ENCODE measurements at places on chromosomes 12 and 14.

- no peak for DNase-seq
These were observed 77.2 kb downstream of the ARL6IP4 start for GRCh38 chr12:123057513-123058265.

DNA sequence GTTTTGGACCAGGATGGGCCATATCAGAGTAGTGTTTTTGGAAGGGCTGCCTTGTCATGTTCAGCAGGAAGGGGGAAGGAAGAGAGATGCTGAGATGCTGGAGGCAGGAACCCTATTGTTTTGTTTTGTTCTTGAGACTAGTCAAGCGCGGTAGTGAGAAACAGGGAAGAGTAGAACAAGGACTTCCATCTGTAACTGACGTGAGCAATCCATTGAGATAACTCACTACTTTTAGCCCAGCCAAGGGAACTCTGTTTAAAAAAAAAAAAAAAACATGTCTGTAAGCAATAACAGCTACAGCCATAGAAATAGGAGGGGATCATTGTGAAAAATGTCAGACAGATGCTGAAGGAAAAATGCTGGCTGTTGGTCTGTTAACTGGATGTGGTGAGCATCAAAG is 34.0 kb downstream of the CD9 start:
- DNase-seq = no peak

- no peak for DNase-seq
These were observed 10.6 kb upstream of the SPPL3 start for GRCh38 chr12:120914794-120915193.

GRCh38 chr12:121989276-121990113 is 32.2 kb upstream of the BCL7A start:
- DNase-seq = no peak

GRCh38 chr12:42473130-42473529 is 116.4 kb downstream of the PRICKLE1 start:
- no peak for DNase-seq

- no peak for DNase-seq
These were observed 80.9 kb downstream of the HECTD1 start for GRCh38 chr14:31126680-31127079.

DNA sequence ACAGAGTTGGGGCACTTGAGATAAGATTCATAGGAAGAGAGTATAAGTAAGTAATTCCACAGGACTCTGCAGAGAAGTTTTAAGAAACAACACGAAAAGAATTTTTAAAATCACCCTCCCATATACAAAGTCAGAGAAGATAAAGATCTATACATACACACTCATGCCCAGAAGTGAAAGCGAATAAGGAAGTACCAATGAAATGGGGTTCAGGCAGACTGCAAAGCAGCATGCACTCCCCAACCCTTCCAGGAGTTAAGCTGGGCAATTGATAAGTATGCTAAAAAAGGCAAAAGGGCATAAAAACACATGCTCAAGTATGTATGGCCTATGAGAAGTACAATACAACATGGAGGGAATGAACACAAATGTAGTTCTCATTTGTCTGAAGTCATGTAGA is 246.2 kb upstream of the GRIP1 start:
- DNase-seq = no peak

DNA sequence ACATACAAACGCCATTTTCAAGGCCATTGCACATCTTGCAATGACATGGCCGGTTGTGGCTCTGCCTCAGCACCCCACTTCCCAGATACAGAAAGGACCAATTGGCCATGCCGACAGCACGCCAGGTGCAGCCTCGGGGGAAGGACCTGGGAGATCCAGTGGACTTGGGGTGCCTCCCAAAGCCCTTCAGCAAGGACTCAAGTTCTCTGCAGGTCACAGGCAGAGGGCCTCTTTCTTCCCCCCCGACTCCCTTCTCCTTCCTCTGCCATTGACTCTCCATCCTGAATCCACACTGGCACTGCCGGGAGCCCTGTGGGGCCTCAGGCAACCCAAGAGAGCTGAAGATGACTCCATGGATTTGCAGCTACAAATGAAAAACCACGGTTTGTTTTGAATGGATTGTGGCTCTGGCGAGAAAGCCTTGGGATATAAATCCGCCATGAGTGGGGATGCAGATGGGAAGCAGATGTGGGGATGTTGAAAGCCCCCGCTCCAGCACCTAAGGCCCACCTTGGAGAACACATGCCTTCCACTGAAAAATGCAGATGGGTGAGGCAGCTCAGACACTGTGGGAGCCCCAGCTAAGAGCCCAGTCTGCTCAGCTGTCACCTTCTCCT is 35.1 kb upstream of the LTBP2 start:
- DNase-seq = no peak

GRCh38 chr14:73741876-73742519 is 27.8 kb upstream of the PNMA1 start:
- DNase-seq = no peak

GRCh38 chr14:25237845-25238244 is 187.9 kb upstream of the STXBP6 start:
- peak; percentile 12 for DNase-seq

DNA sequence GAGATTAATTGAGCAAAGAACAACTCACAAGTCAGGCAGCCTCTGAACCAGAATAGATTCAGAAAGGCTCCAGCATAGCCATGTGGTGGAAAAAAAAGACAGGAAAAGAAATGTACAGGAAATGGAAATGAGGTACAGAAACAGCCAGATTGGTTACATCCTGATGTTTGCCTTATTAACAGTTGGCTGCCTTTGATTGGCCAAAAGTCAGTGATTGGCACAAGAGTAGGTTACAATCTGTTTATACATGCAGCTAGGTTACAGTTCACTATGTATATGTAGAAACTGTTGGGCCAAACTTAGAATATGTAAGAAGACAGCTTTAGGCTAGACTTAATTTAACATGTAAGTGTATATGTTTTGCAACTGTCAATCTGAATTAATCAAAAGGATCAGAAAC is 118.9 kb downstream of the UNC79 start:
- DNase-seq = no peak

DNA sequence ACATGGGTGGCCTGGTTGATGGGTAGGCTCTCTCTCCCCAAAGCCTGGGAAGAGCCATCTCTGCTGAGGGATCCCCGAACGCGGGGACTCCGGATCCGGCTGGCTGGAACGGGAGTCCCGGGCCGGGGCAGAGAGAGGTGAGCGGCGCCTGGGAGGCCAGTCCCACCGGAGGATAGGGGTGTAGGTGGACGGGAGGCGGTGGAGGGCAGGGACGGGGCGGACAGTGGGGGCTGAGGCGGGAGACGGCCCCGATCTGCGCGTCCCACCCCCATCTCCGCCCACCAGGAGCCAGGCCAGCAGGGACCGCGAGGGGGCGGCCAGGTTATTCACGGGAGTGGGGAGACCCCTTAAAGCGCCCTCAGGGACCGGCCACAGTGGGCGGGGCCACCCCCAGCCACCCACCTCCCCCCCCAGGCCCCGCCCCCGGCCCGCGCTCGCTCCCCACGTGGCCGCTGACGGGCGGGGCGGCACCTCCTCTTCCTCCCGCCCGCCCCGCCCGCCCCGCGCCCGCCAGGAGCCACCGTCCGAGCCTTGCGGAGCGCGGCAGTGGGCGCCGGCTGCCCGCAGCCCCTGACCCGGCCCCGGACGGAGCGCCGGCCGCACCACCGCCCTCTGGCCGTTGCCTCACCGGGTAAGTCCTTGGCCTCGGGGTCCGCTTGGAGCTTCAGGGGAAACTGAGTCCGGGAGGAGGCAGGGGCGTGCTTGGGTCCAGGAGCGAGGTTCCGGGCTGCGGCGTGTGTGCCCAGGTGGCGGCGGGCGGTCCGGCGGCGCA is at the start of gene INF2:
Gene INF2, plus strand, starts transcription at position 510 of the 772 bp plus-strand sequence. CDS start 11,748 bp downstream, outside the sequence.
- DNase-seq = no peak

DNA sequence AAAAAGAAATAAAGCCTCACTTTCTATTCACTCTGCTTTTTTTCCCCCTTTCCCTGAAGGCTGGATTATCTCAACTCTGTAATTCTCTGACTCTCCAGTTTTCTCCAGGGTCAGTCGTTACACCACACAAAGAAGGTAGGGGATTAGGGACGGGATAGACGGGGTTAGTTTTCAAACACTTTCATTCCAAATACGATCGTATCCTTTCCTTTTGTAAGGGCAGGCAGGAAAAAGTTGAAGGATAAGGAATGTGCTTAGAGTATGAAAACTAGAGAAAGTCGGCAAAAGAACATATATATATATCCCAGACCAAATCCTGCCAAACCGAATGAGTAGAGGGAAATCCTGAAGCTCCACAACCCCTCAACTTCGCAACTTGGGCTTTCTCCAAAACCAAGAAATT is 581 bp upstream of the ESYT1 start:
- no peak for DNase-seq

GRCh38 chr12:51505360-51506105 is 80.9 kb downstream of the SLC4A8 start:
- DNase-seq = no peak

DNA sequence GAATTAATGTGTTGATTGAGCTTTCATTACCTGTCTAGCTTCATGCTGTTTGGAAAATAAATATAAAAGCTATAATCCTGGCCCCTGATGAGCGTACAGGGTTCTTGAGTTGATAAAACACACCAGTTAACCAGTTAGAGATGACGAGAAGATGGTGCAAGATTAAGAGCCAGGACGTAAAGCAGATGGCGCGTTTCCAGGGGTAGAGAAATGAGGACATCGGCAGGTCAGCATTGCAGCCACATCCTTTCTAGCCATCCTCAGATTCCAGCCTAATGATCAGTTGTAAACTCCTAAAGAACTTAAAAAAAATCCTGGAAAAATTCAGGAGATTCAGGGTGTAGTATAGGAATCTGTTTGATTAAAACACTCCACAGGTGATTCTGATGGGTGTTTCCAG is 203.7 kb downstream of the CACNA1C start:
- no peak for DNase-seq

GRCh38 chr14:20434701-20435581 is 1.0 kb downstream of the KLHL33 start:
- no peak for DNase-seq

DNA sequence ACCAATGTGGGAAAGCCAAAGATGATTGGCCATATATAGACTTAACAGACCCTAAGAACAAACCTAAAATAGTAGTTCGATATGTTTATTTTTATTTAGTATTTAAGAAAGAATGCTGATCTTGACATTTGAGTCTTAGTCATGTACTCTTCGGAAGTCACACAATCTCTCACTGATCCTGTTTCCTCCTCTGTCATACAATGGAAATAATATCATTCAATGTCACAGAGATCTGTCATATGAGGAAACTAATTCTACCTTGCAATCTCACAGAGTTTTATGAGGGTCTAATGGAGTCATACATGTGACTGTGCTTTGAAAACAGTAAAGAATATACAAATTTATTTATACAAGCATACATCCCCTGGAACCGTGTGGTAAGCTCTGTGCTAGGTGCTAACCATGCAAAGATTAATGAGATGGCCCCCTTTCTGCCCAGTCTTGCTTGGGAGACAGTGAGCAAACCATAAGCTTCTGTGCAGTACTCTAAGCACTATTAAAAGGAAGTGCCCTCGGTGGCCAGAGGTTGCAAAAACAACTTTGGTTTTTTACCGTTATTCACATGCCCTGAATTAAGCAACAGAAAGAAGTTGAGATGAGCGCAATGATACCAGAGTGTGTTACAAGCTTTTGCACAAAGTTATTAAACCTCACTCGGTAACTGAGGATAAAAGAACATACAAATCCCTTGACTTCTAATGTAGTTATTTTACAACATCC is 1.7 kb upstream of the LIN7A start:
- no peak for DNase-seq

GRCh38 chr12:121176826-121177529 is 33.0 kb upstream of the P2RX4 start:
- DNase-seq = no peak

DNA sequence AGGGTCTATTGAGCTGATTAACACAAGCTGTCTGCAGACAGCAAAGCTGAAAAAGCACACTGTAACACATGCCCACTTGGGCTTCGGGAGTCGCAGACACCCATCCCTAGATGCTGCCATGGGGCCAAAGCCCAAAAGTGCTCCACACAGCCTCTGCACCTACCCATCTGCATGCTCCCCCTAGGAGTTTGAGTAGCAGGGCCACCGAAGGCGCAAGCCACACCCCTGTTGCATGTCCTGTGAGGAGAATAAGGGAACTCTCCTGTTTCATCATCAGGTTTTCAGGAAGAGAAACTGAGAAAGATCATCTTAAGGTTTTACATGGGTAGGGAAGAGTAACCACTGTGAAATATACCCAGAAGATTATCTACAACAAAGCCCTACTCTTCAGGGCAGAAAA is 5.6 kb upstream of the ST8SIA1 start:
- DNase-seq = no peak

- DNase-seq = no peak
These were observed 29.8 kb downstream of the CFL2 start for GRCh38 chr14:34684578-34684977.

GRCh38 chr12:108955225-108955835 is 65.5 kb downstream of the SVOP start:
- no peak for DNase-seq

- DNase-seq = no peak
These were observed 441.2 kb downstream of the BTG1 start for GRCh38 chr12:91704446-91704845.

DNA sequence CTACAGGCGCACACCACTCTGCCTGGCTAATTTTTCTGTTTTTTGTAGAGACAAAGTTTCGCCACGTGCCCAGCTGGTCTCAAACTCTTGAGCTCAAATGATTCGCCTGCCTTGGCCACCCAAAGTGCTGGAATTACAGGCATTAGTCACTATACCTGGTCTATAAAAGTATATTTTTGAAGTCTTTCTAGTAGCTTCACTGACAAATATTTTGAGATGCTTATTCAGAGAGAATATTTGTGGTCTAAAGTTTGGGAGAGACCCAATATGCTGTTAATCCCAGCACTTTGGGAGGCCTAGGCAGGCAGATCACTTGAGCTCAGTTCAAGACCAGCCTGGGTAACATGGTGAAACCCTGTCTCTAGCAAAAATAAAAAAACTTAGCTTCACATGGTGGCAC is 22.0 kb upstream of the PPP1R12A start:
- DNase-seq = no peak

DNA sequence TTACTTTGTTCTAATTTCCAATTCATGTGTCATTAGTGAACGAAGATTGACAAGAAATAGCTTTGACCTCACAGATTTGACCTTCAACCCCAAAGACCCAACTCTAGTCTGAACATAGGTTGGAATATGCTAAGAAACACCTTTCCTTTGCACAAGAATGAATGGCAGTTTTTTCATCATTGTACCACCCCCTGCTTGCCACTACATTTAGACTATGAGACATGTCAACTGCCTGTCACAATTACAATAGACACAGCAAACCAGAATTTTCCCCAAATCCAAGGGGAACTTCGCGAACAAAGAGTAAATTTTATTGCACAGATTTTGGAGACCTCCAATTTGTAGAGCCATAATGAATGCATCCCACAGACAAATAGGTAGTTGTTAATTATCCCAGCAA is 535.4 kb downstream of the PRKD1 start:
- DNase-seq = no peak

GRCh38 chr12:57811028-57811755 is 7.3 kb downstream of the AVIL start:
- DNase-seq = no peak

GRCh38 chr14:36820111-36820709 is 158.6 kb downstream of the PAX9 start:
- no peak for DNase-seq

GRCh38 chr12:30902596-30902995 is 24.0 kb upstream of the TSPAN11 start:
- DNase-seq = no peak
